ENCODE measurements at places on chromosomes 5 and 9.

DNA sequence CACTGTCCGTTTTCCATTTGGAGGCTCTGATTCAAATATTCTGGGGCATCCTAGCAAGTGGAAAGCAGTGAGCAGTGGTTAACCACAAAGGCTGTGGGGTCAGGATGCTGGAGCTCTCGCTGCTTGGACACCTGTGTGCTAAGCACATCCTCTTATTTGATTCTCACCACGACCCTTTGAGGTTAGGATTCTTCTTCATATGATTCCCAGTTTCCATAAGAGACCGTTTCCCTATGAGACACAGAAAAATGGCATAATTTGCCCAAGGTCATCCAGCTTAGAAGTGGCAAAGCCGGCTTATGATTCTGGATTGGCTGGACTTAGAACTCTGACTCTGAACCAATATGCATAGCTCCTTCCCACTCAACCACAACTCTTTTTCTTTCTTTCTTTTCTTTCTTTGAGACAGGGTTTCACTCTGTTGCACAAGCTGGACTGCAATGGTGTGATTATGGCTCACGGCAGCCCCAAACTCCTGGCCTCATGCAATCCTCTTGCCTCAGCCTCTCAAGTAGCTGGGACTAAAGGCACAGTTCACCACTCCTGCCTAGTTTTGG lies 207.7 kb downstream of the TTLL11 start:
- DNase-seq, result no peak

DNA sequence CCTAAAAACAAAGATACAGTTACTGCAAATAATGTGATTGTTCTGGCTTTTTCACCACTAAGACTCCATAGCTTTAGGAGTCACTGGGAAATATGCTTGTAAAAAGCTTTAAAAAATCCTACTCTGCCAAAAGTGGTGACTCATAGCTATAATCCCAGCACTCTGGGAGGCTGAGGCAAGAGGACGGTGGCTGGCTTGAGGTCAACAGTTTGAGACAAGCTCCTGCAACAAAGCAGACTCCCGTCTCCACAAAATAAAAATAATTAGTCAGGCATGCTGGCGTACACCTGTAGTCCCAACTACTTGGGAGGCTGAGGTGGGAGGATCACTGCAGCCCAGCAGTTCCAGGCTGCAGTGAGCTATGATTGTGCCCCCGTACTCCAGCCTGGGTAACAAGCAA lies 406.4 kb downstream of the HTR1A start:
- DNase-seq, result no peak

DNA sequence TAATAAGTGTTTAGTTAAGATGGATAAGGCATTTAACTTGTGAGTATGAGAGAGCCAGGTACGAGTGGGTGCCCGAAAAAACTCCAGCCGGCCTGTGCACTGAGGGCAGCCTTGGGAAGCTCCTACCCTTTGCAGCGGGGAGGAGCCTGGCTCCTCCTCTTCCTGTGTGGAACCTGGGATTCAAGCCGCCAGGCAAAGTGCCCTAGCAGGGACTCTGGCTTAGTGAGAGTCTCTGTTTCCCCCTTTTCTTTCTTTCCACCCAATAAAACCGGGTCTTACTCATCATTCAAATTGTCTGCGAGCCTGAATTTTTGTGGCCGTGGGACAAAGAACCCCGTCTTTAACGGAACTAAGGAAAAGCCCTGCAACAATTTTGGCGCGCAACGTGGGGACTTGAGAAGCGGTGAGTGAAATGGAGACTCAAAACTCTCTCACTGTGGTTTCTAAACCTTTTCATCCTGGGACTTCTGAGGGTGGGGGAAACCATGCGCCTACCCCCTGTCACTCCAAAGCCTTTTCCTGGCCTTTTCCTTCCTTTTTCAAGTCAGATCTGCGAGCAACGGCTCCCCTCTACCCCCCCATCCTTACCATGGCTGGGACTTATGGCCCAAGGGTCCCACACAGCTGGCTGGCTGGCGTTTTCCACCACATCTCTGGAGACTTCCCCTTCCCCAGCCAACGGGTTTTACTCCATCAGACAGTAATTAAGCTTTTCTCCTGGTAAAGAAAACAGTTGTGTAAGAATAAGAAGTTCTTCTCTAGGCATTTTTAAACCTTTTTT lies 535.7 kb upstream of the ACO1 start:
- DNase-seq, result no peak

- peak; percentile 34 for DNase-seq
Observed at GRCh38 chr5:91641730-91642350, 258.7 kb upstream of the ARRDC3 start.

- DNase-seq, result no peak
Observed at GRCh38 chr5:90368454-90369246, 40.9 kb downstream of the CETN3 start.

- DNase-seq, result no peak
Observed at GRCh38 chr5:143962201-143962600, 150.2 kb downstream of the HMHB1 start.

DNA sequence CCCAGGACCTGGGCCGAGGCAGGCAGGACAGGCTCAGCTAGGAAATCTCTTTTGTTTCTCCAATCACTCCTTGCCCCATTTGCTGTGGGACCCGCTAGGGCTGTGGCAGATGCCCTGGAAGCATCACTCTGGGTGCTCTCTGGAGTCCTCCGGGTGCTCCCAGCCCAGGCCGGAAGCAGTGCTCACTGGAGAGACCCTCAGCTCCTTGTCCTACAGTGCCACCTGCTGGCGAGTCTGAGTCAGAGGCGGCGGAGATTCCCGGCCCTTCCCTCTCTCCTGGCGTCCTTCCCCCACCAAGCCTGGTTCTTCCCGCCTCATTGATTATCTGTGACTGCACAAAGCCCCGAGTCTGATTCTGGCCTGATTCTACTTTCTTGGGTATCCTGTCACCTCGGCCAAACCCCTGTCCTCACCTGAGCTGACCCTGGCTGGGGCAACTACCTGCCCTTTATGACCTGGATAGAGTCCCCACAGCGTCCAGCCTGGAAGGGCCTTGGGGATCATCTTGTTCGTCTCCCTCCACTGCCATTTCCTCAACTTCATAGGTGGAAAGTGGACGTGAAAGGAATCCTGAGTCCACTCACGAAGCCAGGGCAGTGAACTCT lies 7.3 kb upstream of the BARHL1 start:
- DNase-seq, result peak; percentile 39

DNA sequence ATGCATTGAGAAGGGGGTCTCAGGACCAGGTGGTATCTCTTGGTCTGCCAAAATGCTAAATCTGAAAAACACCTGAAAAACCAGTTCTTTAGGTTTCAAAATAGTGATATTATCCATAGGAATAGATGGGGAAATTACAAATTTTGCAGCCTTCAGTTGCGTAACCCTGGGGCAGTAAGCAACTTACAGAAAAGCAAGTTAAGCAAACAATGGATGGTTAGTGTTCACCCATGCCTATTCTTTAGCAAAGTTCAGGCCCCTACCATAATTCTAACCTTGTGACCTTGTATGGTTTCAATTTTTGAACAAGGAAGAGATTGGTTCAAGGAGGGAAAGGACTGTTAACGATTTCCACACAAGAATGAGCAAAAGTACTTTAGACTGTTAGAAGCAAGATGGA lies 24.5 kb downstream of the GLRX start:
- no peak for DNase-seq

- DNase-seq, result no peak
Observed at GRCh38 chr5:36300191-36300926, 1.3 kb downstream of the RANBP3L start.

- no peak for DNase-seq
Observed at GRCh38 chr5:75666801-75667200, 50.4 kb downstream of the POC5 start.

GRCh38 chr5:173278172-173278571 lies 43.2 kb upstream of the NKX2-5 start:
- no peak for DNase-seq

GRCh38 chr5:81785322-81785721 lies 34.4 kb upstream of the SSBP2 start:
- no peak for DNase-seq

- DNase-seq, result no peak
Observed at GRCh38 chr5:37966291-37966690, 126.5 kb upstream of the GDNF start.

DNA sequence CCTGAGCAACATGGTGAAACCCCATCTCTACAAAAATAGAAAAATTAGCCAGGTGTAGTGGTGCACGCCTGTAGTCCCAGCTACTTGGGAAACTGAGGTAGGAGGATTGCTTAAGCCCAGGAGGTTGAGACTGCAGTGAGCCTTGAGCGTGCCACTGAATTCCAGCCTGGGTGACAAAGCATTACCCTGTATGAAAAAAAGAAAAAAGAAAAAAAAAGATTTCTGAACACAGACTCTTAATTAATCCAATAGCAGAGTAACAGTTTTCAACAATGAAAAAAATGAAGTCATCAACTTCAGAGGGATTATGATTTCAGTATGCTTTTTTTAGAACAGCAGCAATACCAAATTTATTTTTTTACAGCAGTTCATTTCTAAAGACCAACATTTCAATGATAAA lies 118.8 kb upstream of the TNPO1 start:
- no peak for DNase-seq

DNA sequence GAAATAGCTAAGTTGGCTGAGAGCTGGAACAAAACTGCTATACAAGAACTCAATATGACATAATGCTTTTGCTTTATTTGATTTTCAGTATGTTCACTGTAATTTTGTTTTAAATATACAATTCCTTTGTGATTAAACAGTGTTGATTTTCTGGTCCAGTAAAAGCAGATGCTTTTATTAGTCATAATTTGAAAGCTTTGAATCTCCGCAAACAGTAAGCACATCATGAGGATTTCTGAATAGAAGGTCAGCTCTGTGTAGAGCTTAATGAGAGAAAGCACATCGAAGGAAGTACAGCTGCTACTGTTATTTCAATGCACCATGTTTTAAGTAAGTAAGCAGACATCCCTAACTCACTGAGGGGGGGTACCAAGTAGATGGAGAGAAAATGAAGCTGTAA lies 701.3 kb upstream of the ACO1 start:
- DNase-seq, result no peak

GRCh38 chr5:113176196-113176595 lies 199.6 kb downstream of the DCP2 start:
- DNase-seq, result no peak

GRCh38 chr5:40775085-40775845 lies 19.5 kb upstream of the TTC33 start:
- DNase-seq, result no peak

- no peak for DNase-seq
Observed at GRCh38 chr9:84781458-84781857, 111.9 kb downstream of the NTRK2 start.

DNA sequence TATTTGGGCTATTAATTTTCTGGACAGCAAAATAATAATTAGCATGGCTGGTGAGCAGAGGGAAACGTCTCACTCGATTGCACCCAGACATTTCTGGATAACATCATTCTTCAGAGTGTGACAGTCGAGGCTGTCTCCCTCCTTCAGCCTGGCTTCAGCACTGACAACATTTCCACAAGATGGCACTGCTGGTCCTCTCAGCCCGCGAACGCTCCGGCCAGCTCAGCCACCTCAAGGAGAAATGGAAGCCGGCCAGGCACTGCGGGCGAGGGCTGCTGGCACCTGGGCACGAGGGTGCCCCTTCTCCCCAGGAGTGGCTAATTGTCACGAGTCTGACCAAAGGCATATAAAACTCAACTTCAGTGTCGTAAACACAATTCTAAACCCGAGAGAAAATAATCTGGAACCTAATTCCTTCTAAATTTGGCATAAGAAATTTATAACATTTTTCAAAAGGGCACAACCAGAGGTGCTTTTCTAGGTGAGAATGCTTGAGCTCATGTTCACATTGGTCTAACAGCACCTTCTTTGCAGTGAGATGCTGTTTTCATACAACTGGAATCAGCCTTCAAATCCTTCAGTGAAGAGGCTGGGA lies 65.9 kb downstream of the DAP start:
- DNase-seq, result peak; percentile 54

DNA sequence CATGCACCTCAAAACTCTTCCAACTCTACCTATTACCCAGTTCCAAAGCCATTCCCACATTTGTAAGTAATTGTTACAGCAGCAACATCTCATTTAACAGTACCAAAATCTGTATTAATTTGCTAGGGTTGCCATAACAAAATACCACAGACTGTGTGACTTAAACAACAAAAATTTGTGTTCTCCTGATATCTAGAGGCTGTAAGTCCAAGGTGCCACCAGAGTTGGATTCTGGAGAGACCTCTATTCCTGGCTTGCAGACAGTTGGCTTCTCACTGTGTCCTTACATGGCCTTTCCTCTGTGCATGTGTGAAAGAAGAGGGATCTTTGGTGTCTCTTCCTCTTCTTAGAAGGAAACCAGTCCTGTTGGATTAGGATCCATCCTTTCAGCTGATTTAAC lies 203.8 kb upstream of the PIK3R1 start:
- DNase-seq, result no peak

GRCh38 chr5:155530046-155530445 lies 516.5 kb downstream of the KIF4B start:
- DNase-seq, result no peak

- DNase-seq, result no peak
Observed at GRCh38 chr5:135085133-135085935, 51.3 kb upstream of the PITX1 start.

Data from CD4-positive, alpha-beta T cell treated with Interleukin-4 for 1 hour (primary cell).